ENCODE measurements at places on chromosomes 16 and 17.

- DNase-seq = peak; percentile 48
Measured at GRCh38 chr16:11198828-11199227, 57.2 kb downstream of the SOCS1 start.

GRCh38 chr17:55159251-55159650, 105.5 kb upstream of the HLF start:
- no peak for DNase-seq

- DNase-seq = no peak
Measured at GRCh38 chr17:82517230-82517865, 2.2 kb upstream of the FOXK2 start.

DNA sequence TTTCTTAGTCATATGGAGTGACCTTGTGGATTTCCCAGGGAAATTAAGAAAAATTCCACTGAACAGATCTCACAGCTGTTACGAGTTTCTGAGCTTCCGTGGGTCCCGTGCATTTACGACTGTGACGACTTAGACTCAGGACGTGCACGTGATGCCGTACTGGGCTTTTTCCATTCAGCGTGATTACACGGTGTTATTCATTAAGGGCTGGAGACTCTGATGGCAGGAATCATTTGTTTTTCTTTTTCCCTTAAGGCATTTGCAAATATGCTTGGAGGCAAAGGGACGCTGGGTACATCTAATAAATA, 57.2 kb downstream of the TBC1D16 start:
- DNase-seq = no peak

DNA sequence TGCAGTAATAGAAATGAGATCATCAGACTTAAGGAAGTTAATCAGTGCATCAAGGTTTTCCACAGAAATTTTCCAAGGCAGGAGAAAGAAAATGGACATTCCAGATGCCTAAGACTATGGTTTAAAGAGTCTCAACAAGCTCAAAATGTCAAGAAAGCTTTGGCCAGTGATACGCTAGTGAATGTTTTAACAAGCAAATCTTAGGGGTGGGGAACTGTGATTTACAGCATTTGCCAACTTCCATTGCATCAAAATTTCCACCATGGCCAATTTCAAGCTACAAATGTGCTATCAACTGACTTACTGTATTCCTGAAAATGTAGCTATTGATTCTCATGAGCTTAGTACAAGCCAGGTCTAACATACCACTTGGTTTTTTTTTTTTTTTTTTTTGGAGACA, 82.4 kb upstream of the CLEC3A start:
- no peak for DNase-seq

DNA sequence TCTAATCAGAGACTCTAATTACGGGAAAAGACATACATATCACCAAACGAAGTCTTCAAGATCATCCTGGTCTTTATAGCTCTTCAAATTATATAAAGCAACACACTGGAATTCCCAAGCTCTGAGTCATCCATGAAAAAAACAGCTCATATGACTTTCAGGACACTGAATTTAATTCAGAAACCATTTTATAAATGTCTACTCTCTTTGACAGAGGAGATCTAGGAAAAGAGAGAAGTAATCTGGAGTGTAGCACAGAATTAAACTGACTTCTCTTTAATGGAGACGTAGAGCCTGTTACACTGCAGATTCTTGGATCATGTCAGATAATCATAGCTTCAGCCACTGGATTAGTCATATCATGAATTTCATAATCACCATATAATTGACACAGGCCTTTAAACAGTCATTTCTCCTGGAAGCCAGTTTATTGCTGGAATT, 86.8 kb upstream of the WSB1 start:
- DNase-seq = no peak

DNA sequence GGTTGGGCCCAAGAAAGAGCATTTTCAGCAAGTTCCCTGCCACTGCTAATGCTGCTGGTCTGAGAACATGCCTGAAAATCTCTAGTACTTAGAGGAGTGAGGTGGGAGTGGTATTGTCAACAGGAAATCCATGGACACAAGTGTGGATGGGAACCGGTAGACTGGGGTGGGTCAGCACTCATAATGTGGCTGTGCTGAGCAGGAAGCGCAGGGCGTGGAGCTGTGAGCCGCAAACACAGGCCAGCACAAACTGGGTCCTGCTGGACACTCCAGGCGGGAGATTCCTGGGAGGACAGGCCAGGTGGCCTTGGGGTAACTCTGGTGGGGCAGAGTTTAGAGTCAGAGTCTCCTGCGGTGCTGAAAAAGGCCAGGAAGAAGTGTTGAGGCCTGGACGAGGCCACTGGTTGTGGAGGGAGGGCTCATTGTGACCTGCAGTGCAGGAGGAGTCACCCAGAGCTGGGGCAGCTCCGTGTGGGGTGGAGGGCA, 62.6 kb downstream of the BANP start:
- no peak for DNase-seq

- no peak for DNase-seq
Measured at GRCh38 chr17:18916816-18917500, 35.0 kb upstream of the SLC5A10 start.

DNA sequence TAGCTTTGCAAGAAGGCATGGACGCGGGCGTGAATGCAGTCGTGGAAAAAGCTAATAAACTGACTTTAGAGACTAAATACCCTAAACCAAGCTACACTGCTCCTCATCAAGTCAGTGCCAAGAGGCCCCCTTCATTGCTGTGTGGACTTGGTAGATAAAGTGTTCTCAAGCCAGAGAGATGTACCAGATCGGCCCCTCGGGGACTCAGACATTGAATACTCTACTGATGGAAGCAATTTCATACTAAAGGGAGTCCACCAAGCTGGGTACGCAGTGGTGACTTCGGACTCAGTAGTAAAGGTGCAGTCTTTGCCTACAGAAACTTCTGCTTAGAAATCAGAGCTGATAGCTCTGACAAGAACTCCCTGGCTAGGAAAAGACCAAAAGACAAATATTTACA, 8.8 kb downstream of the POLR3K start:
- DNase-seq = peak; percentile 1

- no peak for DNase-seq
Measured at GRCh38 chr17:31845291-31845690, 13.8 kb downstream of the COPRS start.

- DNase-seq = no peak
Measured at GRCh38 chr16:57630407-57630797, 2.0 kb downstream of the ADGRG1 start.

DNA sequence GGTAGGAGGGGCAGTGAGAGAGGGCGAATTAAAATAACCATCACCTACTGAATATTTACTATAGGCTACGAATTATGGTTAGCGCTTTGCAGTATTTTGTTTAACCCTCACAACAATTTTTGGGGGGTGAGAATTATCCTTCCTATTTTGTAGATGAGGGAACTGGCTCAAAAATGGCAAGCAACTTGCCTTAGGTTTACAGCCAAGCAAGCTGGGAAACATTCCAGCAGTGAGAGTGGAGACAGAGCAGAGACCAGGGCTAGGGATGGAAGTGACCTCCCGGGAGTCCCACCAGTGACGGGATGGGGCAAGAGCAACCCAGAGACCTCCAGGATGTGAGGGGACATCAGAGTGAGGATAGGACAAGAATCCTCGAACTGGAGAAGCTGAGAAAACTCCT, 352 bp upstream of the VMO1 start:
- no peak for DNase-seq

- no peak for DNase-seq
Measured at GRCh38 chr17:40350689-40351358, 13.7 kb downstream of the GJD3 start.

- peak; percentile 90 for DNase-seq
Measured at GRCh38 chr16:396605-397004, 394 bp upstream of the NME4 start.

GRCh38 chr16:79012671-79013434, 587.7 kb downstream of the MAF start:
- DNase-seq = no peak

DNA sequence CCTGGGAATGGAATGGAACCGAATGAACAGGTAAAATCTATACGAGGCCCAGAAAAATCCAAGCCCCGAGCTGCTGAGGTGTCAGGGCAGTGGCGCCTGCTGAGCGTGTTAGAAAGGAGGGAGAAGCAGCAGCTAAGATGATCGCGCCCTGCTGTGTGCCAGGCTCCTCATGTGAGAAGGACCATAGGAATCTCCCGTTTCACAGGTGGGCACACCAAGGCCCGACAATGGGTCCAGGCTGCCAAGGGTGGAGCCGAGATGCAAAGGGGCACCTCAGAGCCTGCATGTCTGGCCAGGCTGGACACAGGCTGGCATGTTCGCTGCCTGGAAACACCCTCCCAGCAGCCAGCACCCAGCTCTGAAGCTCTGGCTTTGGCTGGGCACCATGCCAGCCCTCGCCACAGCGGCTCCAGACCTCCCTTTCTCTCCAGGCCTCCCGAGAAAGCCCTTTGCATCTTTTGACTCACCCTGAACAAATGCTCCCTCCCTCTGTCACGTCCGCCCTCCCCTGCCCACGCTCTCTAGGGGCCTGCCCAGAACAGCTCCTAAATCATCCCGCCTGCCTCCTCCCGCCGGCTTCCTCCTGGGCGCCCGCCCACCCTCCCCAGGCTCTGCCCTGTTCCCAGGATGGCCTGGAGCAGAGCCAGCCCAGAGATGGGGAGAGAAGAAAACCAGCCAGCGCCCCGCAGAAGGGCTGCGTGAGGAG, 217.8 kb upstream of the GSE1 start:
- DNase-seq = peak; percentile 53

DNA sequence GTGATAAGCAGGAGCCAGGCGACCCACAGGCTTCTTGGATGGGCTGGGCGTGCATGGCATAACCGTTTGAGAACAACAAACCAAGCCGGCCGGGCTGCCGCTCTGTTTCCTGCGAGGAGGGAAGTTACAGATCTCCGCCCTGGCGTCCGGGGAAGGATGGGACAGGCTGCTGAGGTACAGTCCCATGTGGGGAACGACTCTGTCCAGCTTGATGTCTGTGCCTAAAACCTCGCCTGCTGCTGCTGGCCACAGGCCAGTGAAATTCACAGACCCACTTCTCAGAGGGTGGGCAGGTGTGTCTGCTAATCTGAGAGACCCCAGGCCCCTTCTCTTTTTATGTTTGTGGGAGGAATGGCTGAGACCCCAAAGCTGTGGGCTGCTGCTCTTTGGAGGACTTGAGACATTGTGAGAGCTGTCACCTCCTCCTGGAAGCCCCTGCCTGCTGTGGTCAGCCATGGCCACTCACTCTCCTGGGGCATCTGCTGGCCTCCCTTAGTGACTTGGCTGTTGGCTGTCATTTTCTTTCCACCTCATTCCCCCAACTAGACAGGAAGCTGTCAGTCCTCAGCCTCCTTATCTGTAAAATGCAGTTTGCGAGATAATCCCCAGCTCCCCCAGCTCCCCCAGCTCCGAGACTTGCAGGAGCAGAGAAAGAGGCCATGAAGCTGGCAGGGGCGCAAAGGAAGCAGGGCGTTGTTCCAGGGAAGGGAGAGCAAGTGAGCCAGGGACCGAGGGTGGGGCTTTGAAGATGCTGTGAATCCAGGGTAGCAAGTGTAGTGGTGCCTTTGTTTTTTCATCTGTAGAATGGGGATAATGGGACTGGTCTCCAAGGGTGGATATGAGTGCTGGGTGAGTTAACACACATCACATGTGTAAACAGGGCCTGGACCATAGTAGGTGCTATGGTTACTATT, 51.0 kb downstream of the CMIP start:
- DNase-seq = no peak

GRCh38 chr17:66966704-66967418, 2.4 kb downstream of the CACNG4 start:
- no peak for DNase-seq

DNA sequence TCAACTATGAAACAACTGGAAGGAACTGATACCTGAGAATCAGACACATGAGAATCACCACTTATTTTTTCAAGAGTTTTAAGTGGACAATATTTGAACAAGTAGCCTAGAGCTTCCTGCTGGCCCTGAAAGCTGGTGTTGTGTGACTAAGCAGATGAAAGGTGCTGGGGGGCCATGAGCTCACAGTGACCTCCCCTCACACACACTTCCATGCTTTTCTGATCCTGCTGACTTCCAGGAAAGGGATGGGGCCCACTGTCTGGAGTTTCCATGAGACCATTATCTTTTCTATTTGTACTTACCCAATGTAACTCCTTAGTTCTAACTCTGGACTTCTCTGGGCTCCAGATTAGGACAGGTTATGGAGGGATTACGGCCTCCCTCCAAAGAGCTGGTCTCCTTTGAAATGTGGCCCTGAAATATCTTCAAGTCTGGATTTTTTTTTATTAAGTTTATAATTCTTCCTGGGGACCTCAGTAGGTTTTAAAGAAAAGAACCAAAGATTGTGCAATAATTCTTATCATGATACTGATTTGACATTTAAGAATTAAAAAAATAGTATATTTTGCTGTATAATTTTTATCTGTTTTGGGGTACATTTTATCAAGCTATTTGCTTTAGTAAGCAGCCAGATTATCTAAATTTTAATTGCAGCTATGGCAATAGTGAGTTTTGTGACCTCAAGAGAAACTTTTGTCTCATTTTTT, 4.9 kb downstream of the CAPNS2 start:
- no peak for DNase-seq

GRCh38 chr16:8168016-8168415, 422.3 kb downstream of the TMEM114 start:
- DNase-seq = no peak

DNA sequence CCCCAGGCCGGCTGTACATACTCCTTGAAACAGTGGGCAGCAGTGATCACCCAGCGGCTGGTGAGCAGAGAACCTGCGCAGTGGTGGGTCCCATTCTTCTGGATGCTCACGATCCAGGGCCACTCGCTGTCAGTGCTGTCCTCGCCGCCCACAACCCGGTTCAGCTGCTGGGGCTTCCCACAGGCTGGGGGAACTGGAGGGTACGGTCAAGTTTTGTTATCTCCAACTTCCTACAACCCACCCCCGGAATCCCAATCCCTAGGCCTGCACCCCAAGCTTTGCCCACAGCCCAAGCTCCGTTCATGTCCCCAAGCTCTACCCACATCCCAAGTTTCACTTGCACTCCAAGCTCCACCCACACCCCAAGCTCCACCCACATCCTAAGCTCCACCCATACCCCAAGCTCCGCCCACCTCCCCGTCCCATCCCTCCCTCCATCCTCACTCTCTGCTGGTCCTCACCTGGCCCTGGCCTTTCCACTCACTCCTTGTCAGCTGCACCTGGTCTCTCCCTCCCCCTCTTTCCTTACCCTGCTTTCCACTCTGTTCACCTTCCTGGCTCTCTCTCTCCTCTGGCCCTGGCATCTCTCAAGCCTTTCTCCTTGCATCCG, 1.8 kb downstream of the PRSS22 start:
- DNase-seq = no peak
